ENCODE measurements at places on chromosomes 5 and 9. TPM values are rescaled to one million over a fixed set of nuclear protein-coding genes. Genes with fewer than 3 reads are reported as not detected.

DNA sequence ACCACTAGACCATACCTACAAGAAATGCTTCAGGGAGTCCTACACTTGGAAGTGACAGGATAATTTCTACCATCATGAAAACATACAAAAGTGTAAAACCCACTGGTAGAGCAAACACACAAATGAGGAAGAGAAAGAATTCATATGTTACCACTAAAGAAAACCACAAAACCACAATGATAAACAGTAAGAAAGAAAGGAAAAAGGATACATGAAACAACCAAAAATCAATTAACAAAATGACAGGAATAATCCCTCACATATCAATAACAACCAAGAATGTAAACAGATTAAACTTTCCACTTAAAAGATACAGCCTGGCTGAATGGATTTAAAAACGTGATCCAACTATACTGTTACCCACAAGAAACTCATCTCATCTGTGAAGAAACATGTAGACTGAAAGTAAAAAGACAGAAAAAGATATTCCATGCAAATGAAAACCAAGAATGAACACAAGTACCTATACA, 83.4 kb downstream of the LPAR1 start:
- H3K36me3 ChIP-seq, result no peaks in the 10 kb centered on the region
- no peak for DNase-seq
- no peak overlapping the region for H3K4me3 ChIP-seq
- H3K4me1 ChIP-seq, result no peaks in the 10 kb centered on the region
- no peak overlapping the region for H3K27ac ChIP-seq
- H3K27me3 ChIP-seq, result no peaks in the 10 kb centered on the region

DNA sequence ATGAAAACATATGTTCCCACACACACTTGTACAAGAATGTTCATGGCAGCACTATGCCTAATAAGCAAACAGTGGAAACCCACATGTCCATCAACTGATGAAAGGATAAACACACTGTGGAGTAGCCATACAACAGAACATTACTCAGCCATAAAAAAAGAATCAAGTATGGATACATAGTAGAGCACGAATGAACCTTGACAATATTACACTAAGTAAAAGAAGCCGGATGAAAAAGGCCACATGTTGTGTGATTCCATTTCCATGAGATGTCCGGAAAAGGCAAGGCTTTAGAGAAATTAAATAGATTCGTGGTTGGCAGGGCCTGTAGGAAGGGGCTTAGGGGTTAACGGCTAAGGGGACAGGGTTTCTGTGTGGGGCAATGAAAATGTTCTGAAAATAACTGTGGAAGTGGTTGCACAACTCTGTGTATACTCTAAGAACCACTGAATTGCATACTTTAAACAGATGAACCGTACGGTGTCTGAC, 51.4 kb downstream of the COL23A1 start:
- H3K4me3 ChIP-seq, result no peak overlapping the region
- no peak overlapping the region for H3K27ac ChIP-seq
- H3K27me3 ChIP-seq, result no peaks in the 10 kb centered on the region
- DNase-seq, result no peak

DNA sequence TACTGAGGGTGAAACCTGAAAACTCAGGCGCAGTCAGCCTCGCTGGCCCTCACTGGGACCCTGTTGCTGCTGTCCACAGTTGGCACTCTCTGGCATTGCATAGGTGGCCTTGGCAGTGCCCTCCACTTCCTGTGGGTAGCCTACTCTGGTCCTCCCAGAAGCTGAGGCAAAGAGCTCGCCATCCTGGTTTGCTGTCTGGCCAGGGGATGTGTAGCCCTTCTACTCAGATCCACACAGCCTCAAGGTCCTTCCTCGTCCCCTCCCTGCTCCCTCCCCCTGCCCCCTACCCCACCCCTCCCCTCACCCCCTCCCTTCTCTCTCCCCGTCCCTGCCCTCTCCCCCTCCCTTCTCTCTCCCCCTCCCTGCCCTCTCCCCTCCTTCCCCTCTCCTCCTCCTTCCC, 176.0 kb downstream of the OLFM1 start:
- peaks cover 3% of the 10 kb centered on the region for H3K27me3 ChIP-seq
- no peak for DNase-seq
- H3K36me3 ChIP-seq, result no peaks in the 10 kb centered on the region
- H3K27ac ChIP-seq, result no peak overlapping the region

- H3K27me3 ChIP-seq, result no peaks in the 10 kb centered on the region
- H3K27ac ChIP-seq, result no peak overlapping the region
- H3K36me3 ChIP-seq, result no peaks in the 10 kb centered on the region
- no peak for DNase-seq
- H3K4me3 ChIP-seq, result no peak overlapping the region
These were observed 109.0 kb upstream of the DAB2 start for GRCh38 chr5:39533749-39534148.

DNA sequence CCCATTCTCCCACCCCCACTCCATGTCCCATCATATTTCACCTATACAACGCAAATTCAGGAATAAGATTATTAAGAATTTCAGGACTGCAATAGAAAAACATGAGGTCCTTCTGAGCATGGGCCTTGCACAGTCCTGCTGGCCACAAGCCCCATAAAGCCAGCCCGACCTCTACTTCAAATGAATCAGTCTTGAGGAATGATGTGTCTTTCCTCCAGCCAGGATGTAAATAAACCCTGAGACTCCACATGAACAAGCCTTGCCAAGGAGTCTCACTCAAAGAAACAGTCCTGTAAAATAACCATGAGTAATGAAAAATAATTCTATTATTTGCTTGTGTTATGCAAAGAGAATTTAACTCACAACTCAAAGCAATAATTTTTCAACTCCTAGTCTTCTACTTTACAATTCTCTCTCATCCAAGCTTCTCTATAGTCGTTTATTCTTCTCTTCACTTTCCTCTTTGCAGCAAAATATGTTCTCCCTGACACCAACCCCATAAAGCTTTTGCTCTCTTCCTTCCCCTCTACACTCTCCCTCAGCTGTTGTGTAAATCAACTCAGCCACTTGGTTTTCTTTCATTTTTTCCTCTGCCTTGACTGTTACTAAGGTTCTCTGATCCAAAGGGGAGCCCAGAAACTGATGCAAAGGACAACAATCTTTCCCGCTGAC, 140.1 kb upstream of the MOCS2 start:
- no peaks in the 10 kb centered on the region for H3K4me1 ChIP-seq
- H3K36me3 ChIP-seq, result no peaks in the 10 kb centered on the region
- no peak for DNase-seq
- H3K27me3 ChIP-seq, result no peaks in the 10 kb centered on the region

- no peak overlapping the region for H3K27ac ChIP-seq
- no peaks in the 10 kb centered on the region for H3K36me3 ChIP-seq
- no peaks in the 10 kb centered on the region for H3K27me3 ChIP-seq
- no peaks in the 10 kb centered on the region for H3K4me1 ChIP-seq
- H3K4me3 ChIP-seq, result no peak overlapping the region
These were observed 54.4 kb downstream of the KCNN2 start for GRCh38 chr5:114416254-114416653.

DNA sequence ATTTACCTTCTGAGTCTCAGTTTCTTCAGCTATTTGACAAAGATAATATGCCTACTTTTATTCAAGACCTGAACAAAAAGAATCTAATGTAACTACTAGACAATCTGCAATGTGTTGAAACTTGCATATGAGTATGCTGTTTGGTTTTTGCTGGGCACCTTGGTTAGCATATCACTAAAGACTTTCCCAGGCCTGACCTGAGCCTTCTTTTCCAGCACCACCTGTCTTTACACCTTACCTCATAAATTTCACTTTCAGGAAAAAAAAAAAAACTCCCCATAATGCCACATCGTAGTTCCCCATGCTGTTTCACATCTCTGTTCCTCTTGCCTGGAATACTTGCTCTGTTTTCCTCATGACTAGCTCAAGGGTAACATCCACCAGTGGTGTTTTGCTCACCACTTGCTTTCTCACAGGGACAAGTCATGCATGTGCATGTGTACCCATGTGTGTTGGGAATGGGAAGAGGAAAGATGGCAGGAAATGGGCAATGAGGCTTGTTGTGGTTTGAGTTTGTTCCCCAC, 45.6 kb upstream of the TLE4 start:
- H3K27ac ChIP-seq, result no peak overlapping the region
- H3K4me3 ChIP-seq, result no peak overlapping the region
- no peaks in the 10 kb centered on the region for H3K27me3 ChIP-seq
- no peak for DNase-seq
- H3K36me3 ChIP-seq, result no peaks in the 10 kb centered on the region

DNA sequence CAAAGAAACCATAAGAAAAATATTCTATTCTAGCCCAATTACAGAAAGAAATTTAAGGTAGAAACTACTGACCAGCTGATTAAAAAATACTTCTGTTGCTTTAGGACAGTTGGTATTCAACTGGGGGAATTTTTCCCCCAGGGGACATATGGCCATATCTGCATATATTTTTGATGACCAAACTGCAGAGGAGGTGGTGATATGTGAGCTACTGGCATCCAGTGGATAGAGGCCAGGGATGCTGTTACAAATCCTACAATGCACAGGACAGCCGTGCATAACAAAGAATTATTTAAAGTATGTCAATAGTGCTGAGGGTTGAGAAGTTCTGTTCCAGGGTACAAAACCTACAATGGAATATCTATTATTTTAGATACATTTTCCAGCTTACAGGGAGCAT, 24.0 kb downstream of the ZFR start:
- no peak overlapping the region for H3K4me3 ChIP-seq
- no peak overlapping the region for H3K27ac ChIP-seq
- H3K4me1 ChIP-seq, result no peaks in the 10 kb centered on the region
- H3K27me3 ChIP-seq, result no peaks in the 10 kb centered on the region

Gene NR6A1
- 1.3 TPM for total RNA-seq

Gene DNAI1
- total RNA-seq, result not detected

Gene DPYSL3
- total RNA-seq, result 113 TPM

Gene PCDHGB6
- total RNA-seq, result 5.2 TPM

Gene SLC6A7
- total RNA-seq, result not detected

Gene PKD2L2
- not detected for total RNA-seq

Gene FBP2
- total RNA-seq, result 2.0 TPM

Data from prostate gland (tissue), 2 donors.